ENCODE measurements at places on chromosomes 1 and 21. TPM values are rescaled to one million over a fixed set of nuclear protein-coding genes. Genes with fewer than 3 reads are reported as not detected.

DNA sequence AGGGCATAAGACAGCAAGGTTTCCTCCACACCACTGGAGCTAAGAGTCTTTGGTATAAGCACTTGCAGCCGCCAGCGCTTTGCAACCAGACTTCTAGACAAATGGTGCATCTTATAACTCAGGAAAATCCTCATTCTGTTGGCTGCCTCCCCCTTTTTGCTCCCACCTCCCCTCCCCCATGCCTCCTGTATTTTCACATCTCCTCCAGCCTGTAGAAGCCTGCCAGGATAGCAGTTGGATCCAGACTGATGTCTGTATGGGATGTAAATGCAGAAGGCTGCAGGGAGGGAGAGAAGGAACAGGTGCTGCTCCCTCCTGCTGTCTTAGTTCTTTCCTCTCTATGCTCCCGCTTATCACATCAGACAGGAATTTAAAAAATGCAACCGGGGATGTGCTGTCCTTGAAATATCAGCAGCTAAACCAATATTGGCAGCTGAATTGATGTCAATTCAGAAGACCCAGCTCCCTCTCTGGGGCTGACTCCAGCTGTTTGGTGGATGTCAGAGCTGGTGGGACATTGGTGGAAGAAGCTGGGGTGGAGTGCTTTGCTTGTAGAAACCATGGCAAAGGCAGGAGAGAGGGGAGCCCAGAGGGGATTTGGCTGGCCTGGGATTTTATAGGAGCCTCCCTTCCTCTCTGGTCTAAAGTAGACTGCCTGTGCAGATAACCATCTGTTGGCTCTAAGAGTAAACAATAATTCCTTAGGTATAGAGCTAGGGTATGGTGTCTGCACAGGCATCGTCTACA is 53.5 kb downstream of the NFASC start:
- H3K4me1 ChIP-seq = no peaks in the 10 kb centered on the region
- DNase-seq = no peak
- H3K36me3 ChIP-seq = no peaks in the 10 kb centered on the region
- no peak overlapping the region for H3K4me3 ChIP-seq
- no peaks in the 10 kb centered on the region for H3K27me3 ChIP-seq

DNA sequence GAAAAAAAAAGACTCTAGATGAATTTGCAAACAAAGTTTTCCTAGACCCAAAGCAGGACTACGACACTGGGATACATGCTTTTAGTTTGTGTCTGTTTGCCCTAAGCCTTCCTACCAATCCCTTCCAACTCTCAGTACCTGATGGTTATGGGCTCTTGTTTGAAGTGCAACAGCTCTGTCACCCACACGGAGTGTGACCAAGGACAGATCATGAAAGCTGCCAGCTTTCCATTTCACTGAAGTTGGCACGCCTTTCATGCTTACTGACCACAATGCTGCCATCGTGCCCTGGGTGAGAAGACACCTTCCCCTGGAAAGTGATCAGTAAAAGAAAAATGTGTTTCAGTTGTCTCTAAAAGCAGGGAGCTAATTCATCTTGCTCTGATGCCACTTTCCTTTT is 312.5 kb upstream of the PTBP2 start:
- no peak overlapping the region for H3K27ac ChIP-seq
- no peaks in the 10 kb centered on the region for H3K27me3 ChIP-seq
- H3K4me3 ChIP-seq = no peak overlapping the region
- H3K4me1 ChIP-seq = no peaks in the 10 kb centered on the region

- H3K4me3 ChIP-seq = no peak overlapping the region
- H3K27me3 ChIP-seq = no peaks in the 10 kb centered on the region
- H3K27ac ChIP-seq = no peak overlapping the region
- no peaks in the 10 kb centered on the region for H3K4me1 ChIP-seq
- DNase-seq = no peak
Observed at GRCh38 chr1:170669107-170669445, 5.1 kb downstream of the PRRX1 start.

DNA sequence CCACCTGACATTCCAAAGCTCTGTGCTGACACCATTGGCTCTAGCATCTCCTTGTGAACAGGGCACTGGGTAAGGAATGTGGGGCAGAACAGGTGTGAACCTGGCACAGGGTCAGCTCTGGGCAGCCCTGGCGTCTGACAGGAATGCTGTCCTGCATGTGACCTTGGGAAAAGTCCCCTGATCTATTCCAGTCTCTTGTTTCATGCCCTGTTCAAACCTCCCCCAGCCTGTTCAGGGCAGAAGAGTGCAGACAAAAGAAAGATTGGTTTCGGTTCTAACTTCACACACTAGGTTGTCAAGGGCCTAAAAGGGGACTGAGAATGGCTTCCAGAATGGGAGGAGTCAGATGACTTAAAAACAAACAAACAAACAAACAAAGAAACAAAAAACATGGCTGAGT is 27.6 kb upstream of the SDHB start:
- DNase-seq = no peak
- no peaks in the 10 kb centered on the region for H3K36me3 ChIP-seq
- no peak overlapping the region for H3K4me3 ChIP-seq
- H3K27me3 ChIP-seq = no peaks in the 10 kb centered on the region
- no peaks in the 10 kb centered on the region for H3K4me1 ChIP-seq

Gene KRTAP20-4
- total RNA-seq = not detected

Gene SLC2A5
- total RNA-seq = 0.22 TPM
